ENCODE measurements at places on chromosomes 13 and 19. TPM values are rescaled to one million over a fixed set of nuclear protein-coding genes. Genes with fewer than 3 reads are reported as not detected.

ZNF560 gene
- polyA plus RNA-seq = 0.14 TPM

AP1M2 gene
- 57.6 TPM for polyA plus RNA-seq

GRCh38 chr19:31271306-31271911 is 77.8 kb downstream of the TSHZ3 start:
- no peak for DNase-seq

DNA sequence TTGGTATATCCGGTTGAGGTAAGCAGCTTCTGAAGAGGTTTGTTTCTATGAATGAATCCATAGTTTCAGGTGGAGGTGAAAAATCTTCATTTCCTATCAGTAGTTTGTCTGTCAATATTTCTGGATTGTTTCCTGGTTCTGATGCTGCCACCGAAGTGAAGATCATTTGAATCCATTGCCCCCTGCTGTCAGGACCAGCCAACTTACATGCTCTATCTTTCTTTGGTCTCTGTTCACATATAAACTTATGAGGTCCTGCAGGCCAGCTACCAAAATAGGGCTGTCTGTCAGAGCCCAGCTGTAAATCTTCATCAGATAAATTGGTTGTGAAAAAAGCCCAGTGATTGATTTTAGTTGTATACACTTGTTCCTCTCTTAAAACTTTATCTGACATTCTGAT is 15.2 kb upstream of the N4BP2L1 start:
- no peak for DNase-seq

DNA sequence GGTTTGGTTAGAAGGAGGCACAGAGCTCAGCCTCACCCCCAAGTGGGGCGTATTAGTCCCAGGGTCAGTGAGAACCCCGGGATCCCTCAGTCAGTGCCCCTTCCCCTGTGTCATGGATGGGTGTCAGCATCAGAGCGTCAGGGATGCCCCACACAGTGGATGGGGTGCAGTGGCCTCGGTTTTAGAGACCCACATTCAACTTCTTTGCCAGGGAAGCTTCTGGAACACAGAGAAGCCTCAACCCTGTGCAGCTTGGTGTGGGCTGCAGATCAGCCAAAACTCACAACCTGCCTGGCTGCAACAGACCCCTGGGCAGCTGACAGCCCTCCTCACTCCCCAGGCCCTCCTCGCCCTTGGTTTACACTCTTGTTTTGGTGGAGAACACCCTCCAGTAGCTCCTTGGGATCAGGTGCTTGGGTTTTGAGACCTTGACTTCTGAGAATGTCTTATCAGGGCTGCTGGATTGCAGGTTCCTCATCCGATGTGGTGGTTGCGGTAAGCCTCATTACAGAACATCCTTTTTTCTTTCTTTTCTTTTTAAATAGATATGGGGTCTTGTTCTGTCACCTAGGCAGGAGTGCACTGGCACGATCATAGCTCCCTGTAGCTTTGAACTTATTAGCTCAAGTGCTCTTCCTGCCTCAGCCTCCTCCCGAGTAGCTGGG is 11.0 kb downstream of the ZNF333 start:
- DNase-seq = no peak

COX6B2 gene
- polyA plus RNA-seq = 0.42 TPM

SPACA4 gene
- polyA plus RNA-seq = 0.12 TPM

DNA sequence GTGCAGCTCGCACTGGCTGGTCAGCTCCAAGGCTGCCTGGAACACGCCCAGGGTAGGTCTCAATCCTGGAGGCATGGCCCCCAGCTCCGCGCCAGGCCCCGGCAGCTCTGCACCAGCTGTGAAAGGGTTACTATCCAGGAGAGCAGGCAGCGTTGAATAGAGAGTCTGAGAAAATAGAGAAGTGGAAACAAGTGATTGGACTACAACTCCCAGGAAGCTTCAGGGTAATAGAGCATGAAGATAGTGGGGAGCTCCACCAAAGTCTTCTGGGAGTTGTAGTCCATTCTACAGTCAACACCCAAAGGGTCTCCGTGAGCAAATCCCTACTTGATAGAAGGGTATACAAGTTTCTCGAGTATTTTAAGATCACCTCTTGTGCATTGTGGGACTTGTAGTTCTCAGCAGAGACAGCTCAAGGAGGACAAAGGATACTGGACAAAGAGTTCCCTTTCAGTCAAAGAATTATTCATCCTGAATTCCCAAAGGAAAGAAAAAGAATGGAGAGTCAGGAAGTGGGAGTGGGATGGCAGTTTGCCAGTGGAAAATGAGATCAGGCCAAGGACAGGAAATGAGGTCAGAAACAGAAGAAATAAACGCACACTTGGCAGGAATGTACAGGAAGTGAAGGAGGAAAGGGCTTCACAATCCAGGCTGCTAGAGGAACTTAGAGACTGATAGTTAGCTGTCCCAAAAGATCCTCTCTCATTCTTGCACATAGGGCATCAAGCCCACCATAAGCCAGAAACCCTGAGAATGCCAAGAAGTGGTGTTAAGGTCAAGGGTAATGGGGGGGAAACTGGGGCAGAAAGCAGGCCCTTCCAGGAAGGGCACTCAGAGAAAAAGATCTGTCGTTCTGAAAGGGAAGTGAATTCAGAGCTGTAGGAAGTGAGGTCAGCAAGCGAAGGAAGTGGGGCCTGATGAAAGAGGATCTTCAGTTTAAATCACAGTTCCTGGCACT is 5.5 kb upstream of the MAMSTR start:
- no peak for DNase-seq

DNA sequence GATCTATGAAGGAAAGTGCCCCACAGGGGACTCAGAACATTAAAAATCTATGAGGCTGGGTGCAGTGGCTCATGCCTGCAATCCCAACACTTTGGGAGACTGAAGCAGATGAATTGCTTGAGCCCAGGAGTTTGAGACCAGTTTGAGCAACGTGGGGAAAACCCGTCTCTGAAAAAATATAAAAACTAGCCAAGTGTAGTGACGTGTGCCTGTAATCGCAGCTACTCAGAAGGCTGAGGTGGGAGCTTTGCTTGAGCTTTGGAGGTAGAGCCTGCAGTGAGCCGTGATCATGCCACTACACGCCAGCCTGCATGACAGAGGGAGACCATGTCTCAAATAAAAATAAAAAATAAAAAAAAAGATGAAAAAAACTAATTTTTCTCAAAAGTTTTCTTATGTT is 1070.6 kb downstream of the PCDH9 start:
- DNase-seq = no peak

PRSS57 gene
- polyA plus RNA-seq = not detected

ZNF846 gene
- 5.1 TPM for polyA plus RNA-seq

Measured in pancreas (tissue), 10 donors.